Cardiac muscle cell (in vitro differentiated cells and primary cell): ENCODE measurements at places on chromosomes 6 and 20. TPM values are rescaled to one million over a fixed set of nuclear protein-coding genes. Genes with fewer than 3 reads are reported as not detected.

Gene EYA2
- 0.07 and 0.30 TPM in 2 replicates for total RNA-seq

Gene DEFB124
- not detected in 2 replicates for total RNA-seq

GRCh38 chr6:150723857-150724256 lies 124.2 kb downstream of the PLEKHG1 start:
- no peaks in the 10 kb centered on the region for H3K4me1 ChIP-seq
- H3K36me3 ChIP-seq = no peaks in the 10 kb centered on the region
- no peak overlapping the region for H3K4me3 ChIP-seq

- no peak overlapping the region for H3K4me3 ChIP-seq
- peaks cover 16% of the 10 kb centered on the region for H3K27me3 ChIP-seq
- H3K36me3 ChIP-seq = no peaks in the 10 kb centered on the region
Observed at GRCh38 chr6:38632490-38632889, 7.2 kb downstream of the BTBD9 start.

- DNase-seq = no peak
- H3K36me3 ChIP-seq = no peaks in the 10 kb centered on the region
- H3K4me1 ChIP-seq = peaks cover 53% of the 10 kb centered on the region
- H3K27me3 ChIP-seq = no peaks in the 10 kb centered on the region
Observed at GRCh38 chr6:15269011-15269410, 23.1 kb downstream of the JARID2 start.

GRCh38 chr20:59788196-59788735 lies 145.2 kb downstream of the SYCP2 start:
- no peaks in the 10 kb centered on the region for H3K4me1 ChIP-seq
- no peak for DNase-seq
- no peaks in the 10 kb centered on the region for H3K27me3 ChIP-seq
- H3K4me3 ChIP-seq = no peak overlapping the region
- H3K36me3 ChIP-seq = no peaks in the 10 kb centered on the region

GRCh38 chr6:2127484-2127911 lies 117.9 kb downstream of the GMDS start:
- H3K36me3 ChIP-seq = no peaks in the 10 kb centered on the region
- peak overlapping the region; percentile 60 for H3K27ac ChIP-seq
- DNase-seq = no peak
- peaks cover 6% of the 10 kb centered on the region for H3K4me1 ChIP-seq
- H3K27me3 ChIP-seq = no peaks in the 10 kb centered on the region

DNA sequence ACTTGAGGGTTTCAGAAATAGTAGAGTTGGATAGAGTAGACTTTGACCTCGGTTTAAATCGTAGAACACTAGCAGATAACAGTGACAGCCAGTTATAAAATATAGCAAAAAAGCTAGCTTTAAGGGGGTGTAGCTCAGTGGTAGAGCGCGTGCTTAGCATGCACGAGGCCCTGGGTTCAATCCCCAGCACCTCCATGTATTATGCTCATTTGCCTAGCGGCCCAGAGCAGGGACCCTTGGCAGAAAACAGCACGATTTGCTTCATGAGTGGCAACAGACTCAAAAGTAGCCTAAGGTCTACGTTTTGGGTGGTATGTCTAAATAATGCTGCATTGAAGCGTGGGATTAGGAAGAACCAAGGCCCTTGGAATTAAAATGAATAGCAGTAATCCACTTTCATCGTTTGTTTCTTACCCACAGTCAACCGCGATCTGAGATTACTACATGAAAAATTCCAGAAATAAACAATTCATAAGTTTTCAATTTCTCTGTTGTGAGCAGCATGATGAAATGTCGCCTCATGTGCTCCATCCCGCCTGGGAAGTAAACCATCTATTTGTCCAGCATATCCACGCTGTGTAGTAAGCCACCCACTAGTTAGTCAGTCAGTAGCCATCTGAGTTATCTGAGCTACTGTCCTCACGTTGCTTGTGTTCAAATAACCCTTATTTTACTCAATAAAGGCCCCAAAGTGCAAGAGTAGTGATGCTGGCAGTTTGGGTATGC lies 184.9 kb downstream of the GPX5 start:
- DNase-seq = no peak
- H3K27ac ChIP-seq = no peak overlapping the region
- no peaks in the 10 kb centered on the region for H3K4me1 ChIP-seq
- no peaks in the 10 kb centered on the region for H3K36me3 ChIP-seq
- no peak overlapping the region for H3K4me3 ChIP-seq
- peaks cover 24% of the 10 kb centered on the region for H3K27me3 ChIP-seq
